PC-3 (cell line): ENCODE measurements at places on chromosomes 2 and 18. TPM values are rescaled to one million over a fixed set of nuclear protein-coding genes. Genes with fewer than 3 reads are reported as not detected.

GRCh38 chr2:52668724-52669123 is 1098.9 kb upstream of the CHAC2 start:
- no peak for DNase-seq

GRCh38 chr2:155141418-155141817 is 442.9 kb downstream of the KCNJ3 start:
- DNase-seq, result no peak

PSD4 gene
- total RNA-seq, result 46.6 and 60.3 TPM in 2 replicates

COL4A4 gene
- total RNA-seq, result 0.29 and 0.55 TPM in 2 replicates

XPO1 gene
- 138 and 170 TPM in 2 replicates for total RNA-seq
